ENCODE measurements at places on chromosomes 3 and 15. TPM values are rescaled to one million over a fixed set of nuclear protein-coding genes. Genes with fewer than 3 reads are reported as not detected.

- H3K27me3 ChIP-seq, result no peaks in the 10 kb centered on the region
- H3K4me1 ChIP-seq, result no peaks in the 10 kb centered on the region
- H3K27ac ChIP-seq, result no peak overlapping the region
- no peak for DNase-seq
- H3K4me3 ChIP-seq, result no peak overlapping the region
Observed at GRCh38 chr3:140736863-140737460, 59.1 kb downstream of the TRIM42 start.

GRCh38 chr3:98519351-98519750 lies 3.4 kb downstream of the CLDND1 start:
- H3K4me1 ChIP-seq, result peaks cover 42% of the 10 kb centered on the region
- DNase-seq, result no peak
- H3K4me3 ChIP-seq, result no peak overlapping the region
- H3K36me3 ChIP-seq, result no peaks in the 10 kb centered on the region
- no peaks in the 10 kb centered on the region for H3K27me3 ChIP-seq

- H3K4me1 ChIP-seq, result no peaks in the 10 kb centered on the region
- DNase-seq, result no peak
- no peaks in the 10 kb centered on the region for H3K36me3 ChIP-seq
- no peak overlapping the region for H3K4me3 ChIP-seq
Observed at GRCh38 chr3:3405131-3405530, 225.6 kb upstream of the CRBN start.

DNA sequence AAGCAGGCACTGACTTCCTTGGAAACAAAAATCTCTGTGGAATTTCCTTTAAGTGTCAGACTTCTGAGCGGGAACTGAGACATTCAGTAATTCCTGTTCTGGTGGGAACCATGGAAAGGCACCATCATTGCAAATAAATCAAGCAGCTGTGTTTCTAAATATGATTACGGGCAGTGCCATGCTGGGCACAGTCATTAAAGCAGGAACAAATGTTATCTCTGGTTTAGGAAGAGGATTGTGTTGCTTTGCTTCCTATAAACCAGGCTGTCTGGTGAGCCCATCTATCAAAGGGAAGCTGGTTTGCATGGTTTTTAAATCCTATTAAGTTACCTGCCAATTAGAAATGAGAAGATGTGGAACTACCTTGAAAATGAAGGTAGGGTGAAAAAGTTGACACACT lies 86.7 kb downstream of the EBLN2 start:
- H3K36me3 ChIP-seq, result no peaks in the 10 kb centered on the region
- peaks cover 5% of the 10 kb centered on the region for H3K4me1 ChIP-seq
- no peaks in the 10 kb centered on the region for H3K27me3 ChIP-seq
- DNase-seq, result no peak
- no peak overlapping the region for H3K27ac ChIP-seq

DNA sequence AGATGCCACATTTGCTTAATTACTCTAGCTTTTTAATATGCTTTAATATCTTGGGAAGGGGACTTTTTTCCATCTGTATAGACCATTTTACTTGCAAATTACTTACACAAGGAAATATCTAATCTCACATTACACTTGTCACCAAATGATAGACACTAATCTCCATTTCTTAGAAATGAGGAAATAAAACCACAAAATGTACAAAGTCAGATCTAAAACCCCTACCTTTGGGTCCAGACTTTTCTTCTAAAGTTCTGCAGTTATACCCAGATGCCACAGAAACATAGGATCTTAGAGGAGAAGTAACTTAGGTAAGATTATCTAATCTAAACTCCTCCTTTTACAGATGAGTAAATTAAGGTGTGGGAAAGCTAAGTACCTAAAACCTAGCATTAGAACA lies 44.3 kb downstream of the CD200R1L start:
- no peak for DNase-seq
- H3K27me3 ChIP-seq, result no peaks in the 10 kb centered on the region
- H3K36me3 ChIP-seq, result no peaks in the 10 kb centered on the region

GRCh38 chr3:67875338-67875737 lies 220.9 kb upstream of the SUCLG2 start:
- no peaks in the 10 kb centered on the region for H3K27me3 ChIP-seq
- no peak overlapping the region for H3K4me3 ChIP-seq
- DNase-seq, result no peak
- H3K36me3 ChIP-seq, result no peaks in the 10 kb centered on the region
- no peak overlapping the region for H3K27ac ChIP-seq

GRCh38 chr15:80179025-80179759 lies 26.4 kb downstream of the FAH start:
- peaks cover 17% of the 10 kb centered on the region for H3K4me1 ChIP-seq
- peaks cover 46% of the 10 kb centered on the region for H3K36me3 ChIP-seq
- peak overlapping the region; percentile 1 for H3K27ac ChIP-seq
- no peak for DNase-seq
- no peak overlapping the region for H3K4me3 ChIP-seq
- no peaks in the 10 kb centered on the region for H3K27me3 ChIP-seq

DNA sequence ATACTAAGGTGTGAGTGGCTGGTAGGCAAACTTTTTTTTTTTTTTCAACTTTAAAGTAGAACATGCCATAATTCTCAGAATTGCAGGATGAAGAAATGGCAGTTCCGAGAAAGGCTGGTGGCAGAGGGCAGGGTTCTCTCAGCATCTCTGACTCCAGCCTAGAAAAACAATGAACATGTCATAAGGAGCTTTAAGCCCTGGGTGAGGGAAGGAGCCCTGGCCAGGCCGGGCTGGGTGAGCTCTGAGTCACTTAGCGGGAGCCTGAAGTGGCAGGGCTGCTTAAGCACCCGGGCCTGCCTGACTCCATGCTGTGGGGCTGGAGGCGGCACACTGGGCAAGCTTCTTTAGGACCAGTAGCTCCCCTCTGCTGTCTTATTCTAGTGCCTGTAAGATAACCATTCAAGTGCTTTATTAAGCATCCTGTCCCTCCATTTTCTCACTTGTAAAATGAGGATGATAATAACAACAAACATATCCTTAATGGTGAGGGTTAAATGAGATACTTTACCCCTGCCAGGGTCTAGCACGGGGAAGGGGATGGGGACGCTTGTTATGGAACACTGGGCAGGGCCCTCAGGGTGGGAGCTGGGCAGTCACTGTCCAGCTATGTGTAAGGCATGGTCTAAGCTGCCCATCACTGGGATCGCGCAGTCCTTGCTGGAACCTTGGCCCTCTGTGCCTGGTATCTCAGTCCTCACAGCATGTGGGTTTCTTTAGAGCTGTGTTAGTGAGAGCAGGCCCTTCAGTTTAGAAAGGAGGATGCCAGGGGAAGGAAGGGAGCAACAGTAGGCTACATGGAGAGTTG lies 18.4 kb downstream of the SMAD6 start:
- H3K36me3 ChIP-seq, result no peaks in the 10 kb centered on the region
- no peak for DNase-seq
- H3K4me3 ChIP-seq, result no peak overlapping the region
- peaks cover 84% of the 10 kb centered on the region for H3K4me1 ChIP-seq

- no peak overlapping the region for H3K4me3 ChIP-seq
- H3K27ac ChIP-seq, result no peak overlapping the region
- H3K27me3 ChIP-seq, result no peaks in the 10 kb centered on the region
- peaks cover 9% of the 10 kb centered on the region for H3K4me1 ChIP-seq
- no peak for DNase-seq
Observed at GRCh38 chr15:98611808-98612207, 36.5 kb upstream of the IGF1R start.

- no peaks in the 10 kb centered on the region for H3K36me3 ChIP-seq
- no peak for DNase-seq
- H3K27me3 ChIP-seq, result no peaks in the 10 kb centered on the region
- no peaks in the 10 kb centered on the region for H3K4me1 ChIP-seq
Observed at GRCh38 chr3:20222274-20222673, 36.3 kb upstream of the SGO1 start.

The SLC35G2 gene
- 9.3 TPM for total RNA-seq

The MME gene
- total RNA-seq, result 18.4 TPM

The THPO gene
- total RNA-seq, result 0.74 TPM

The FETUB gene
- total RNA-seq, result 3.7 TPM

The TRIM42 gene
- not detected for total RNA-seq
